ENCODE measurements at places on chromosomes 1 and 21. TPM values are rescaled to one million over a fixed set of nuclear protein-coding genes. Genes with fewer than 3 reads are reported as not detected.

DNA sequence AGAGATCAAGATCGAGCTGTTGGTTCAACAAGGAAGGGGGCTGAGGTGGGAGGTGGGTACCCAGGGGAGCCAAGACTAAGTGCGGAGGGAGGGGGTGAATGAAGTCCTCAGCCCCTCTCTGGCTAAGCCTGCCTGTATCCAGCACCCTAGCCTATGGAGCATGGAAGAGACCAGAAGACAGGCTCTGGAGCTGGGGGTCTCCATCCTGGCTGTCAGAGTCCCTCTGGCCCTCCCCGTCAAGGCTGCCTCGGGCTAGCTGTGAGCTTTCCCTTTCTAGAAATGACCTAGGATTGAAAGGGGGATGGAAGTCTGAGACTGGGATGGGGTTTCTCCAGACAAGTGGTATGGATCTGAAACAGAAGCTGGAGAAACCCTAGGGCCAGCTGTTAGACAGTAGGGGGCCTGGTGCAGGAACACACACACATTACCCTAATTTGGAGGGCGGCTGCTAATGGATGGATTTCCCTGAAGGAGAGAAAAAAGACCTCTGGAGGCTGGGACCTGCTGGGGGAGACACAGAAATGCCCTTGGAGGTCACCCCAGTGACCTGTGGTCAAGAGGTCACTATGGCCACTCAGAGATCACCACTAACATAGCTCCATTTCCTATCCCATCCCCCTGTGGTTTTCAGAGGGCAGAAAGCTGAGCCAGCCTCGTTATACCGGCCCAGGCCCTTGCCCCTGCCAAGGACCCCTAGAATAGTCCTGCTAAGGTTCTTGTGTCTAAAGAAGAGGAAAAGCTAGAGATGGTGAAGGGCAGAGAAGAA is 107.8 kb downstream of the TMEM53 start:
- no peak for DNase-seq

GRCh38 chr1:51910221-51911000 is 31.9 kb upstream of the NRDC start:
- no peak for DNase-seq

GRCh38 chr1:224548676-224549075 is 67.4 kb upstream of the CNIH3 start:
- DNase-seq: no peak

GRCh38 chr1:184945678-184946412 is 28.5 kb downstream of the NIBAN1 start:
- DNase-seq: no peak

DNA sequence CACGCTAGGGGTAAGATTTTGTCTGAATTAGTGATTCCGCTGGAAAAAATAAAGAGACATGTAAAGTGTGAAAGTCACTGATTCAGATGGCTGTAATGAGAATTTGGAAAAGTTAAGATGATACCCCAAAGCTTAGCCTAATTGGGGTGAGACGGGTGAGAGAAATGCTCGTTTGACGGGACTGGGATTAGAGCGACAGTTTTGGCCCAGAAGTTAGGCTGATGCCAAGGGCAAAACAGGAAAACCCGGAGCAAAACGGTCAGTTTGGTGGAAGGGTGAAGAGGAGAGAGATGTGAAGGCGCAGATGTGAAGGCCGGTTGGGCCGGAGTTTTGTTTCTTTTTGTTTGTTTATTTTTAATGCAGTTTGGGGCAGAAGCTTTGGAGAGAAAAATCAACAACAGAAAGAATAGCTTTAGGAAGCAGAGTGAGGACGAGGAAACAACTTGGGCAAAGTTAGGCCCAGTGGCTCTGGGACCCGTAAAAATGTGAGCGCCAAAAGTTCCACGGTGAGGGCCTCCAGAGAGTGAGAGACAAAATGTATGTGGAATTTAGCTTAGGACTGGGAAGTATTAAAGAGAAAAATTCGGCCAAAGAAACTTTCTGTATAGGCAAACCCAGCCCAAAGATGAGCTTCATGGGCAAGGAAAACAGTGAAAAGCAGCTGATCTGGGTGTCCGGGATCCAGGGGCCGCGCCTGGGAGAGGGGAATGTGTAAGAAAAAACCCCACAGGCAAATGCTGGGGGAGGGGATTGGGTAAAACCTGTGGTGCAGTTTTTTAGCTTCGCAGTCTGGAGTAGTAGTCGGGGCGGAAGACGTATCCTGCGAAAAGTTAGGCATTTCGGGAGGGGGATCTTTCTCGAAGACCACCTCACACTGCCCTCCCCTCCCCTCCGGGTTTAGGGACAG is 1.2 kb downstream of the DMRTA2 start:
- DNase-seq: no peak

DNA sequence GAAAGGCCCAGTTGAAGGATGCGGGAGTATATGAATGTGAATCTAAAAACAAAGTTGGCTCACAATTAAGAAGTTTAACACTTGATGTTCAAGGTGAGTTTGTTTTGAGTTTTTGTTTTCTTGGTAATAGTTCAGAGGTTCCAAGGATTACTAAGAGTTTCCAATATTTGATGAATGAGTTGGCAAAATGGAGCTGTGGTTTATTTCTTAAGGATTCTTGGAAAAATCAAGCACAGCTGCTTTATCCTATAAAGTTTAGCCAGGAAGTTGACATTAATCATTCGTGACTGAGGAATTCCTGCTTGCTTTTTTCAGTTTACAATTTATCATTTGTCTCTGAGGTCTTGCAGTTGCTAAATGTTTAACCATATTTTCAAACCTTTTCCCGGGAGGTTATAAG is 15.1 kb downstream of the VCAM1 start:
- DNase-seq: no peak

DNA sequence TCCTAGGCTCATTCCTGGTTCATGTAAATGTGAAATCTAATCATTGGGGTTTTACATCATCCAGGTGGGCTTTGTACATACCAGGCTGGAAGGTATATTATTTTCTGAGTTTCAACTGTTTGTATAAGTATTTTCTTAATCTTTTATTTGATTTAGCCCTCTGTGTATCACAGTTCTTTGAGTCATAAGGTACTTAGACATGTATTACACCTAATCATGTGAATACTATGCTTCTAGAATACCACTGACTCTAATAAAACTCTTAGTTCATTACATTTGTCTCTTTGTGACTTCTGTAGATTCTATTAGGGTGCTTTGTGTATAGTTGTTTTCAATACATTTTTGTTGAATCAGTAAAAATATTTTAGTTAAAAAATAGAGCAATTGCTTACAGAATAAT is 92.8 kb downstream of the ZFYVE9 start:
- DNase-seq: no peak

- DNase-seq: no peak
Observed at GRCh38 chr1:167467126-167467710, 51.1 kb downstream of the CD247 start.

- no peak for DNase-seq
Observed at GRCh38 chr1:53390261-53390660, 62.4 kb upstream of the LRP8 start.

DNA sequence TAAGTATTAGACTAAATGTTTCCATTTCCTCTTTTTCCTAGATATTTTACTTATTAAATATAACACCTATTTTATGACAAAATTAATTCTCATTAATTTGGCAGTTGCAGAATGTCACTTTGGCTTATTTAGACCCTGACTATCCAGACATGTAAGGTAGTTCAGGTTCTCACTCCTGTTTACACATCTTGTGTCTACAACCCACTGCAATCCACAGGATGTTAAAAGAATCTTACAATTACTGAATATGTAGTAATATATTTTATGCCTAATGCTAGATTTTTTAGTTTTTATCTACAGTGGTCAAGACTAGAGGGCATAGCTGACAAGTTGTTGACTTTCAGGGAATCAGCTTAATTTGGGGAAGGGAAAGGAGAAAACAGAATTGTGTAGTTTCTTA is 346.7 kb downstream of the USP25 start:
- DNase-seq: no peak

DNA sequence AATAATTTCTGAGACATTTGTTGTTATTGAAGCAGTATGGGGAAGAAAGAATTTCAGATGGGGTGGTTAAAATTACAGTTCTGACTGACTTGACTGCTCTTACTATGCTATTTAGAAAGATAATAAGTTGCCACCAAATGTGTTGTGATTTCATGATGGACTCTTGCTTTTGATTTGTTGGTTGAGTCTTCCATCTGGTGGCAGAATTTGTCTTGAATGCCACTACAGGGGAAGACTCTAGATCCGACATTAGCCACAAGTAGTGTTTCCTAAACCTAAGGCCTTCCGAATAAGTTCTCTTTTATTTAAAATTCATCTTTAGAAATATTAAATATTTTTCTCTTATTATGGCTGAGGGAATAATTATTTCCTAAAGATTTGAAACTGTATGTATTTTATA is 190.9 kb upstream of the ADGRL4 start:
- DNase-seq: no peak

DNA sequence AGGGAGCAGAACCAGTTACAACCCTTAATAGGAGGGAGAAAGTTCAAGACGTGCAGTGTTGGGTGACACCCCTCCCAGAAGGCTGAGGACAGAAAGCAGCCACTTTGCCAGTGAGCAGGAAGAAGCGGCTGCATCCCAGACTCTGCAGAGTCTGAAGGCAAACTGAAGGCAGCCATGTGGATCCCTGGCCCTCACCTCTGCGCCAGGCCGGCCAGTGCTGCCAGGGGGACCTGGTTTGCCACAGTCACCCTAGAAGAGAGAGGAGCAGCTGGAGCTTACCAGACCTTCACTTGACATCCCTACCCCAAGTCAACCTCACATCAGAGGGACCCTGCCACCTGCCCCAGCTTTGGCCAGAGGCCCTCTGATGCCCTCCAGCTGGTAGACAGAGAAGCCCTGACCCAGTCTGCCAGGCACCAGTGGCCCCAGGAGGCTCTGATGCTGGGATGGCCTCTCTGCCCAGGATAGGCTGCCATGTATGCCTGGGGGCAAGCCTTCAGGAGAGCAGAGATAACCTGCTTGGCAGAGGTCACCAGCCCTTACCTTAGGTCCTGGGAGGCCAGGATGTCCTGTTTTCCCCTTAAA is 16.3 kb upstream of the PEF1 start:
- DNase-seq: no peak

DNA sequence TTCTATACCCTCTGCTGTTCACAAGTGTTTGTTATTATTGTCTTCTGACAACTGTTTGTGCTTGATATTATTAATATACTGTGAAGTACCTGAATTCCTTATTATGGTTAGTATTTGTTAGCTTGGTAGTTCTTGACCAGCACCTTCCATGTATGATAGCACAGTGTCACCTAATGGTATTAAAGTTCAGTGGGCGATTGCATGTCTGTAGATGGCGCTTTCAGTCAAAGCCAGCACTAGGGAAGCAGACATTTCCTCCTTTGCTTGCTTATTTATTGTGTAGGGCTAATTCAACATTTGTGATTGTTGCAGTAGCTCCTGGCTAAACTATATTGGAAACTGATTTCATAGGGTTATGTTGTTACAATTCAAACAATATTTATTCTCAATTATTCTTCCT is 218.0 kb downstream of the ZP4 start:
- no peak for DNase-seq

- no peak for DNase-seq
Observed at GRCh38 chr21:34186109-34186719, 112.8 kb downstream of the MRPS6 start.

GRCh38 chr1:158257888-158258287 is 3.7 kb downstream of the CD1A start:
- no peak for DNase-seq

GRCh38 chr1:16405441-16405840 is 31.8 kb downstream of the SPATA21 start:
- no peak for DNase-seq

GRCh38 chr1:242890192-242890741 is 364.8 kb downstream of the CEP170 start:
- DNase-seq: peak; percentile 78

DNA sequence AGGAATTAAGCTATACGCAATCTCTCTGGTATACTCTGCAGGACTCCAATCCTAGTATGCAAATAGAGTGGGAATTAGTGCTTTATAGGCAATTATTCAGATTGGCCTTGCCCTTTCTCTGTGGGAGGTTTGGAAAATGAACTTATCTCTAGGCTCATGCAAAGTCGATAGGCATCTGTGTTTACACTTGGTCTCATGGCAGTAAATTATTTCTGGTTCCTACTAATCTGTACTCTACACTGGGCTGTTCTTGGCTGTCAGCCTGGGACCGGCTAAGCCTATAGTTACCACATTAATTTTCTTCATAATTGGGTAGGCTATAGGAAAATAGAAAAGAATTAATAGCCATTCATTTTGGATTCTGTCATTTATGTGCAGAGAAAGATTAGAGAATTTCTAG is 544.6 kb downstream of the AMY1C start:
- no peak for DNase-seq

VWA5B1 gene
- not detected for total RNA-seq

RPE65 gene
- not detected for total RNA-seq

FMO5 gene
- 2.4 TPM for total RNA-seq

LINGO4 gene
- total RNA-seq: not detected

NBPF4 gene
- total RNA-seq: not detected

LCE1C gene
- not detected for total RNA-seq

AUNIP gene
- total RNA-seq: not detected

Measured in posterior vena cava (tissue), 2 donors.